CD4-positive, alpha-beta T cell treated with Interleukin-15 for 4 hours (primary cell): ENCODE measurements at places on chromosomes 16 and 17.

DNA sequence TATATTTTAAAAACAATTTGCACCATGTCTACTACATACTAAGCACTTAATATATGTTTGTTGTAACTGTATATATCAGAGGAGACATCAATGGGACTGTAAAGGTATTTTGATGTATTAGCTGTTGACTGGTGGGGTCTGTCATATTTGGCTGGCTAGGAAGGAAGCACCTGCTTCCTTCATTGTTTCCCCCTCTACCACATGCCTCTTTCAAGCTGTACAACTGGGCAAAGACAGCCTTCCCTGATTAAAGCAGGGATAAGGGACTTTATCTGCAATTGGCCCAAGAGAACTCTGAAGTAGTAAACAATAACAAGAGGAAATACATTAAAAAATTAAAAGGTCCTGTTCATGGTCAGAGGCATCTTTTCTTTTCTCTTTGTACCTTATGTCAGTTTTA lies 5.5 kb upstream of the SLFN12L start:
- DNase-seq: no peak

DNA sequence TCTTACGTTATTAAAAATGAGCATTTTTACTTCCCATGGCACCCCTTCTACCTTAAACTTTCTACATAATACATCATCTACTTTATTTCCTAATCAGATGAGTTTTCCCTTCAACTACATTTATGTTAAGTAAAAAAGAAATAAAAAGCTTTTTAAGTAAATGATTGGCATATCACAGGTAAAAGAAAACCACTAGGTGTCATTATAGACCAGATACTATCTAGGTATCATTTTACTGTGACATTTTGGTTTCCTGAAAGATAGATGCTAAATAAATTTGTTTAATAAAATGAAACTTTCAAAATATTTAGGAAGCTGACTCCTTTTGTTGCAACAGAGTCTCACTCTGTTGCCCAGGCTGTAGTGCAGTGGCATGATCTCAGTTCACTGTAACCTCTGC lies 3.8 kb upstream of the CMTM1 start:
- peak; percentile 20 for DNase-seq

DNA sequence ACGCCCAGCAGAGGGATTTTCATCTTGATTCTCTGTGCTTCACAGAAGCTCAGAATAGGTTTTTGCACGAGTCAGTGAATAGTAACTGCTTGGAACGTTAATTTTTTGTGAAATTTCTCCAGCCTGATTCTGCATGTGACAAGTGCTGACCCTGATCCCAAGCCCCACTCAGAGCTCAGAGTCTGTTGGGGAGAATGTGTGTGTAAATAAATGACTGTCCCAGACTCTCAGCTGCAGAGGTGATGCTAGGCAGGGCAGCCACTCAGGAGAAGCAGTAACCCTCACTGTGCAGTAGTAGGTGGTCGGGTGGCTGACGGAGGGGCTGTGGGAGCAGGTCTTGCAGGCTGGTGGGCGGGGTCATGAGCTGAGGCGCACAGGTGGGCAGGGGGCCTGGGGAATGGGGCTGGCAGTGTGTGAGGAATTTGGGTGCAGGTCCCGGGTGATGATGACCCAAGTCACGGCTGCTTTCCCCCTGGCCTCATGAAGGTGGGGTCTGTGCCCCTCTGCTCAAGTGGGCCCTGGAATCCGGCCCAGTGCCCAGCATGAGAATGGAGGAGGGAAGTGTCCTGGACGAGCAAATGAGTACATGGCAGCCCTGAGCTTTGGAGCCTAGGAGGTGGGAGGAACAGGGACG lies 16.3 kb upstream of the FOXK2 start:
- DNase-seq: no peak

GRCh38 chr17:1087381-1088241 lies 90.7 kb downstream of the TIMM22 start:
- no peak for DNase-seq

- no peak for DNase-seq
Observed at GRCh38 chr17:79793924-79794304, 3.0 kb downstream of the CBX8 start.

- no peak for DNase-seq
Observed at GRCh38 chr17:27817731-27818130, 17.4 kb upstream of the NOS2 start.

DNA sequence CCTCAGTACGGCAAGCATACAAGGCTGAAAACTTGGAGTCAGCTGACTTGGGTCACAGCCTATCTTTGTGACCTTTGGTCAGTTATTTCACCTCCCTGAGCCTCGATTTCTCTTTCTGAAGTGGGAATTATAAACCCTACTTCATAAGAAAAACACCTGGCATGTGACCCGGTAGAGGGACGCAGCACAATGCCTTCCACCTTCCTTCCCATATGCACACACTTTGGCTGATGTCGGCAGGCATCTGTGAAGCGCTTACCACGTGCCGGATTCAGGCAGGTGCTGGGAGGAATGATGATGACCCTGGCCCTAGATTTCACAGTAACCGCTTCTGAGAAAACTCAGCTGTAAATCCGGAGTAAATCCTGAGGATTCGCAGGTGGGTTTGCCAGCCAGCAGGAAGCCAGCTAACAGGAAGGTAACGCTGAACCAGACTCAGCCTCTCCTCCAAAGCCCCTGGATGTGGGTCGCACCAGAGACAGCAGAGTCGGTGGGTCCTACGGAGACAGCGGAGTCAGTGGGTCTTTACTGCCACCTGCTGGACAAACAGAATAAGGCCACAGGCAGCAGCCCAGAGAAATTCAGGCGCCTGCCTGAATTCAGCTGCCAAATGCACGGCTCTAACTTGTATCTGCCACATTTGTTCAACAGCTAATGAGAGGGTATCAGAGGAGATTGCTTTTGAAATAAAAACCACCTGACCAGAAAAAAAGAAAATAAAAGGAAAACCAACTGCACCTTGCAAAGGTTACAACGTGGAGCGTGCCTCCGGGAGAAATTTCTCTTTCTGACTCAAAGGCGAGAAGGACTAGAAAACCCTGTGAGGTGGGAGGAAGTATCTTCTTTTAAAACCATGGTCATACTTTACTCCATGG lies 16.6 kb downstream of the COPRS start:
- peak; percentile 65 for DNase-seq

- DNase-seq: no peak
Observed at GRCh38 chr17:68526548-68526947, 14.3 kb downstream of the PRKAR1A start.

GRCh38 chr17:37327341-37328090 lies 48.3 kb upstream of the C17orf78 start:
- no peak for DNase-seq

- DNase-seq: no peak
Observed at GRCh38 chr17:74954665-74955421, 17.7 kb downstream of the HID1 start.

DNA sequence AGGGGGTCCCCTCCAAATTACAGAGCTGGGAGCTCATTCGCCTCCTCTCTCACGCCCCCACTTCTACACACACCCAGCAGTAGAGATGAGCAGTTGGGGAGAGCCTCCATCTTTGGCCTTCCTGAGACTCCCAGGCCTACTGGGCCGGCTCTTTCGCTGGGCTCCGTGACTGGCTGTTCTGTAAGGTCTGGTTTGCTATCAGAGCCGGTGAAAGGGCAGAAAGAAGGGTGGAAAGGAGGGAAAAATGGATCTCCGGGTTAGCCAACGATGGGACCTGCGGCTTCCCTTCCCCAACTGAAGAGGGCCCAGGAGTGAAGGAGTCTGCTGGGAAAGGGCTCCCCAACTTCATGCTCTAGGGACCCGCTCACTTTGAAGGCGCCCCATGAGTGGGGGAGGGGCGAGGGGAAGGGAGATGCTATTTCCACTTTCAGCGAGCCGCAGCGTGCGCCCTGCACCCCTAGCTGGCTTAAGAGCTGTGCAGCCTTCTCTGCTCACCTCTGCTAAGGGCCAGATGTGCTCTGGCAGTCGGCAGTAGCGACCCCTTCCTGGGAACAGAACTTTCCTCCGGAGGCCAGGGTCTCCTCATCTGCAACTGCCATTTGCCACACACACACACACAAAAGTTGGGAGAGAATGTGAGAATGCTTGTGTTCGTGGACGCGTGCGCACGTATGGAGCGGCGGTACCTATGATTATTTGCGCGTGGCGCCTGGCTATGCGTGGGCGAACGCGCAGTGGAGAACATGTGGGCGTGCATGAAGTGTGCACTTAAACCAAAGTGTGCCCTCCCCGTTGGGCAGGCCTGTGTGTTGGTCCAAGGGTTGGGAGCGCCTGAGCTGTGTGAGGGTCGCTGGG lies 2.9 kb upstream of the FOXF1 start:
- DNase-seq: no peak

DNA sequence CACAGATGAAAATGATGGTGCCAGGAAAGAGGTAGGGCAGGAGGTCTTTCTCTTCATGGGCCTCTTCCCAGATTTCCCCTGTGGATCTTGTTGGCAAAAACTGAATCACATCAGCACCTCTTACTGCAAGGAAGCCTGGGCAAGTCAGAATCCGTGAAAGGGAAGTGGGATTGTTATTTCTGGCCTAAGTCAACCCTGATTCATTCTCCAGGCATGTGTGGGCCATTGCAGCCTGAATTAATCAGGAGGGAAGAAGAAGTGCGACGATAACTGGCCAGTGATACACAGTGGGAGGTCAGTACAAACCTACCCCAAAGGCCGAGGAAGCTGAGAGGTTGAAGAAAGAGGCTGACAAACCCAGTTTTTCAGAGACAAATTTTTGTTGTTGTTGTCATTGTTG lies 17.9 kb upstream of the NSMCE1 start:
- no peak for DNase-seq

GRCh38 chr17:35900708-35901480 lies 20.7 kb upstream of the CCL5 start:
- DNase-seq: peak; percentile 57

DNA sequence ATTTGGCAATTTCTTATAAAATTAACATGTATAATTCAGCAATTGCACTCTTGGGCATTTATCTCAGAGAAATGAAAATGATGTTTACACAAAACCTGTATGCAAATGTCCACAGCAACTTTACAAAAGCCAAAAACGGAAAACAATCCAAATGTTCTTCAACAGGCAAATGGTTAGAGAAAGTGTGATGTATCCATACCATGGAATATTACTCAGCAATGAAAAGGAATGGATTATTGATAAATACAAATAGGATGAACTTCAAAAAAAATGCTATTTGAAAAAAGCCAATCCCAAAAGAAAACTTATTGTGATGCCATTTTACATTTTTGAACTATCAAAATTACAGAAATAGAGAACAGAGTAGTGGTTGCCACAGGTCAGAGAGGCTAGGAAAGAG lies 37.2 kb upstream of the ABCA10 start:
- DNase-seq: no peak

GRCh38 chr17:75457047-75457654 lies 716 bp downstream of the TMEM94 start:
- no peak for DNase-seq

- no peak for DNase-seq
Observed at GRCh38 chr17:12509801-12510200, 155.9 kb upstream of the MYOCD start.

DNA sequence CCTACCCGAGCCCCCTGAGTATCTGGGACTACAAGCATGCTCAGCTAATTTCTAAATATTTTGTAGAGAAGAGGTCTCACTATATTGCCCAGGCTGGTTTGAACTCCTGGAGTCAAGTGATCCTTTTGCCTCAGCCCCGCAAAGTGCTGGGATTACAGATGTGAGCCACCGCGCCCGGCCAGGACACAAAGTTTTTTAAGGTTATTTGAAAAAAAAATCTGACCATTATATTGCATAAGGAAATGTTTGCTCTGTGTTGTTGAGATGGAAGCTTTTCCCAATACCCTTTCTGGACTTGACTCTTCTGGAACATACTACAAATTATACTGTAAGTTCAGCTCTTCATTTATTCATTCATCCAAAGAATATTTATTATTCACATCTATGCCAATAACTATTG lies 133.3 kb upstream of the TMEM97 start:
- DNase-seq: no peak

GRCh38 chr17:78912082-78912481 lies 9.1 kb upstream of the CEP295NL start:
- DNase-seq: no peak

GRCh38 chr17:323181-323580 lies 29.4 kb downstream of the RPH3AL start:
- no peak for DNase-seq

GRCh38 chr17:38326996-38327792 lies 16.6 kb downstream of the GPR179 start:
- no peak for DNase-seq

DNA sequence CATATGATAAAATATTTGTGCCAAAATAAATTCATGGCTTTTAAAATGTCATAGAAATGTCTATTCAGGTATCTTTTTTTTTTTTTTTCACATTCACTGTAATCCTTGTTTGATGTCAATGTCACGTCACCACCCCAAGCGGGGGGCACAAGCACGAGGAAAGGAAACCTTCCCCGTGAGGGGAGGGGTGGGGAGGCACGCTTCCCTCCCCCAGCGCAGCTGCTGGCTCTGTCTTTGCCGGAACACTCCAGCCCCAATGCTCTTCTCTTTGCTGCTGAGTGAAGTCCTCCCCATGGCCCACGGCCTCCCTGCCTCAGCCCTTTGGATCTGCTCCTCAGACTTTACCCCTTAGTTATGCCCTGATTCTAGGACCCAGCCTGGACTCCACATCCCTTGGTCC lies 1.5 kb downstream of the SLC35G3 start:
- DNase-seq: no peak

GRCh38 chr17:49078248-49078647 lies 54.3 kb upstream of the B4GALNT2 start:
- no peak for DNase-seq

- DNase-seq: no peak
Observed at GRCh38 chr16:22770866-22771265, 43.1 kb upstream of the HS3ST2 start.

DNA sequence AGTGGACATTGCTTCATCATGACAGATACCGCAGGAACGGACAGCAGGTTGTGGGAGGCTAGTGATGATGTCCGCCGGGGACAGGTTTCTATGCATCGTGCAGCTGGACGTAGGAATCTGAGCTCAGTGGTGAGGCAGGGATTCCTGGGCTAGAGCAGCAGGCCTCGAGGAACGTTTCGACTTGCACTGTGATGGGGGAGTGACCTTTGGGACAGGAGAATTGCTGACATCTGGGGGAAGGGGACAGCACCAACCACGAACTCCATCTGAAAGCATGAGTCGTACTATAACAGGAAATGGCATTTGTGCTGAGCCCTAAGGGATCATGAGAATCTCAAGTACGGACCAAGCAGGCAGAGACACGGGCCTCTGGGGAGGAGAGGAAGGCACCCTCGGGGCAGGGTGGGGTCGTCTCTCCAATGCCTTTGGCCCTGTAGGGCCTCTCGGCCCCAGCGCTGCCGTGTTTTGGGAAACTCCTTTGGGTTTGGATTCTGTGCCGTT lies 65.8 kb upstream of the ENDOV start:
- DNase-seq: no peak

GRCh38 chr16:48231727-48232492 lies 12.2 kb upstream of the LONP2 start:
- DNase-seq: no peak

- no peak for DNase-seq
Observed at GRCh38 chr17:5780476-5780875, 196.2 kb upstream of the NLRP1 start.
